ACHN (cell line): ENCODE measurements at places on chromosomes 6 and 20.

- DNase-seq: no peak
Observed at GRCh38 chr6:150310539-150310938, 58.3 kb upstream of the IYD start.

DNA sequence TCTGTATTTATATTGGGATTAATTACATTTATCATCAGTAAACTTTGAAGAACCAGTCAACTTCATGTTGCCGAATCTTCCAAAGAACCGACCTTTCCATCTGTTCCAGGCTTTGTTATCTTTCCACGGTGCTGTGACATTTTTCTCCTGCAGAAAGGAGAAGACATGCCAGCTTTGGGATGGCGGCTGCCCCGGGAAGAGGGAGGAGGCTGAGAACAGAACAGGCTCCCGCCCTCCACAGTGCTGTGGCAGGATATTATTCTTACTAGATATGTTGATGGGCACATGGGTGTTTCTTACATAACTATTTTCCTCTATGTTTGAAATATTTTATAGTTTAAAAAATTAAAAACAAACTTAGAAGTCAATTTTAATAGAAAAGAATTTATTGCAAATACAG, 44.9 kb downstream of the GINS1 start:
- no peak for DNase-seq

DNA sequence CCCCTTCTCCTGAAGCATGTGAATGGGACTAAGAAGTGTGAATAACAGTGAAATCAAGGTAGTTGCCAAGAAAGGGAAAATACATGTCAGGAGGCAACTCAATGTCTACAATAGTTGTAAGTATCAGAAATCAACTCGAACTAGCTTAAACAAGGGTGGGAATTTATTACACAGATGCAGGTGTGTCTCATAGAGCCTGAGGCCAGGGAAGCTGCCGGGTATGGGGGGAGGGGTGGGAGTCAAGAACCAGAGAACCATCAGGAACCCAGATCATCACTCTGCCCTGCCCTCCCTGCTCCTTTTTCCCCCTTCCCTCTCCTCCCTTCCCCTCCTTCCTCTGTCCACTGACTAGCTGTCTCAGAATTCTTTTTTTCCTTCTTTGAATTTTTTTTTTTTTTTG, 34.9 kb upstream of the BMP6 start:
- DNase-seq: no peak

- DNase-seq: no peak
Observed at GRCh38 chr6:39261751-39262150, 32.5 kb upstream of the KCNK5 start.

- no peak for DNase-seq
Observed at GRCh38 chr6:56741472-56741871, 98.8 kb upstream of the DST start.

DNA sequence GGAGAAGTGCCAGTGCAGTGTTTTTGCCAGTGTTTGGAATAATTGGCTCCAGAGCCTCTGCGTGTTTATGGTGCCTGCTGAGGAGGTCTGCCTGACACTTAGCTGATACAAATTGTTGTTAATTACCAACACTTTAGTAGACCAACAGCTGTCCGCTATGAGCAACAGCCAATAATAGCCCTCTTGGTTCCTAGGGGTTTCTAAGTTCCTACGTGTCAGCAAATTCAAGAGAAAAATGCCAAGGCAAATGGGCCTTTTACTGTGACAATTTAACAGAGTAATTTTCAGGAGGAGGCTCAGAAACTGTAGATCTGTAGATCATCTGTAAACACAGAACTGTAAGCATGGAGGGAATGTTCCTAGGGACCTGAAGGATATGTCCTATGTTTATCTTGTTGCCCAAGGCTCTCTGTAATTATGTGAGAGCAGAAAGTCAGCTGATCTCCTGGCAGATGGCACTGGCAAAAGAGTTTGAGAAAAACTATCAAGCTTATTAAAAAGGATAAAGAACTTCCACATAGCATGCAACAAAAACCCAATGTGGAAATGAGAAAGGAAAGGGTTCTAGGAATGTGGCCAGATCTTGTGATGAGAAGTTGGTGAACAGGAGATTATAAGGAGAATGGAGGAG, 157.7 kb downstream of the GJA1 start:
- DNase-seq: no peak

GRCh38 chr20:52744441-52744840, 227.7 kb upstream of the TSHZ2 start:
- DNase-seq: no peak

GRCh38 chr6:26415036-26415614, 13.1 kb downstream of the BTN3A1 start:
- no peak for DNase-seq

- peak; percentile 42 for DNase-seq
Observed at GRCh38 chr20:10090588-10091166, 55.9 kb downstream of the ANKEF1 start.

DNA sequence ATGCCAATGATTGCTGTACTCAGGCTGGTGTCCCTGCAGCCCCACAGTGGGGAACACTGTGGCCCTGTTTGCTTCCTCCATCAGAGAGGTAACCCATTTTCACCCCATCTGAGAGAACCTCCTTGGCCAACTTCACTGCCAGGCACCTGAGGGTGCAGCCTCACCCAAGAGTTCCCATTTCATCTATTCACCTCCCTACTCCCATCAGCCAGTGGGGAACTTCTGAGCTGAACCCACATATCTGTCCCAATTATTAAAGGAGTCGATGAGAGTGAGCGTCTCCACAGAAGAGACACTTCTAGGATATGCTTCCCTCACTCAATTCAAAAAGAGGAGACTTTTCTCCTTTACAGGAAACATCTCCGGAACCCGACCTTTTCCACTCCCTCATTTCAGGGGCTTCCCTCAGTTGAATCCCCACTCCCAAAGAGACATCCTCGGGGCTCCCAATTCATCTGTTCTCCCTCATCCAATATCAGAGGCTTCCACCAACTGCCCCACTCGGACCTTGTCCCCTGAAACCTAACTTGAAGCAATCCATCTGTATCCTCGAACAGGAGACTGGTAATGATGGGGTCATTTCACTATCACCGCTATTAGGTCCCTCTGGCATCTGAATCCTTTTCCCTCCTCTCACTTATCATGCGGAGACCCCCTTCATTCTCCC, 988 bp downstream of the UBE2V1 start:
- no peak for DNase-seq

GRCh38 chr20:9051508-9051907, 17.4 kb upstream of the PLCB4 start:
- DNase-seq: peak; percentile 98

- no peak for DNase-seq
Observed at GRCh38 chr6:31568537-31568961, 3.5 kb upstream of the LTA start.

DNA sequence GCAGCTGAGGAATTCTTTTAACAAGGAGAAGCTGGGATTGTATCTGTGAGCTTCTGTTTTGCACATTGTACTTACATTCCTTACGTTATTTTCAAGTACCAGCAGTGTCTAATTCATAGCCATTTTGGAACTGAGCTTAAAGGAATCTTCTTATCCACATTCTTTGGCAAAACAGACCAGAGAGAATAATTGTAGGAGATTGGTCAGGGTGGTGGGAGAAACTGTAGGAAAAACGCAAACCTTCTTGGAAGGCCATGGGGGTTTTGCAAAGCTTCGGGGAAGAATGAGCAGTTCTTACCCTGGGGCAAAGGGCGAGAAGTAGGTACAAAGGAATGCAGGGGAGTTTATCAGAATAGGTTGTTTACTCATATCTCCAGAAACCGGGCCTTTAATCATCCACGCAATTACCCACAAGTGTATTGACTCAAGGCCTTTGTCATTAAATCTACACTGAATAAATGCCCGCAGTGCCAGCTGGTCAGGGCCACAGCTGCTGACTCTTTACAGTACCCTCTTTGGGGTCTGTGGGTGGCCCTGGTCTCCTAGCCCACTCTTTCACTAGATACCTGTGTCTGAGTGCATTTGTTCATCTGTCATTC, 39.6 kb upstream of the SPTLC3 start:
- DNase-seq: no peak

GRCh38 chr6:169095153-169095552, 158.5 kb downstream of the THBS2 start:
- no peak for DNase-seq

- DNase-seq: no peak
Observed at GRCh38 chr6:89042664-89043063, 37.9 kb upstream of the PNRC1 start.

DNA sequence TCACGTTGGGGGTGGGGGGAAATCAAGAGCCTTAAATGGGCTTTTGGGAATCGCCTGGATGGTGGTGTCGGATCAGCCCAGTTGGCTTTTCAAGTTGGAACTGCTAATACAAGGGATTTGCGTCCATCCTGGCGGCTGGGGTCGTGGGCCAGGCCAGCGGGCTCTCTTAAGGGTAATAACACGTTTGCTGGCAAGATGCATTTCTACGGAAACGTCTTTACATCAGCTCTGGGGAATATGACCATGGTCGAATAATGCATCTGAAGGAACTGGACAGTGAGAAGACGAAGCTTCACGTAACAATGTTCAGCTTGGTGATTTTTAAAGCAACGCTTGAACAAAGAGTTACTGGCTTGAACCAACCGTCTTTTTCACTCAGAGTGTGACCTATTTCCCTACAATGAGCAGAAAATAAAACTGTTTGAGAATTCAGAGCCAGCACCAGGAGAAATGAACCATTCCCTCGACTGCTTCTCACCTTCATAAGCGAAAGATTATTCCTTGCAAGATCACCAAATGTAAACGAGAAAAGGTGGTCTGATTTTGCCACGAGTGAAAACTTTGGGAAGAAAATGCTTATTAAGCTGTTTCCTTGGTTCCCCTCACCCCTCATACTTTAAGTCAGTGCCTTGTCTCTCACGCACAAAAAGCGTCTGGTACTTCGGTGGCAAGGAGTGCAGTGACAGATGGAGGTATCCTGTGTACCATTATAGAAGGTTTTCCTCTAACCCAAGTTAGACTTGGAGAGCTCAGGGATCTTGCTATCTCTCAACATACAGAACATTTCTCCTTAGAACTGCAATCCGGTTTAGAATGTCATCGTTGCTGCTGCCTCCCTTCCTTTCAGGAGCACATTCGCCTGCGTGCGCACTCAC, 1.4 kb upstream of the MARCKS start:
- DNase-seq: peak; percentile 52
